ENCODE measurements at places on chromosomes 5 and 9.

GRCh38 chr5:150301901-150302300, 804 bp downstream of the ARSI start:
- no peak for DNase-seq

DNA sequence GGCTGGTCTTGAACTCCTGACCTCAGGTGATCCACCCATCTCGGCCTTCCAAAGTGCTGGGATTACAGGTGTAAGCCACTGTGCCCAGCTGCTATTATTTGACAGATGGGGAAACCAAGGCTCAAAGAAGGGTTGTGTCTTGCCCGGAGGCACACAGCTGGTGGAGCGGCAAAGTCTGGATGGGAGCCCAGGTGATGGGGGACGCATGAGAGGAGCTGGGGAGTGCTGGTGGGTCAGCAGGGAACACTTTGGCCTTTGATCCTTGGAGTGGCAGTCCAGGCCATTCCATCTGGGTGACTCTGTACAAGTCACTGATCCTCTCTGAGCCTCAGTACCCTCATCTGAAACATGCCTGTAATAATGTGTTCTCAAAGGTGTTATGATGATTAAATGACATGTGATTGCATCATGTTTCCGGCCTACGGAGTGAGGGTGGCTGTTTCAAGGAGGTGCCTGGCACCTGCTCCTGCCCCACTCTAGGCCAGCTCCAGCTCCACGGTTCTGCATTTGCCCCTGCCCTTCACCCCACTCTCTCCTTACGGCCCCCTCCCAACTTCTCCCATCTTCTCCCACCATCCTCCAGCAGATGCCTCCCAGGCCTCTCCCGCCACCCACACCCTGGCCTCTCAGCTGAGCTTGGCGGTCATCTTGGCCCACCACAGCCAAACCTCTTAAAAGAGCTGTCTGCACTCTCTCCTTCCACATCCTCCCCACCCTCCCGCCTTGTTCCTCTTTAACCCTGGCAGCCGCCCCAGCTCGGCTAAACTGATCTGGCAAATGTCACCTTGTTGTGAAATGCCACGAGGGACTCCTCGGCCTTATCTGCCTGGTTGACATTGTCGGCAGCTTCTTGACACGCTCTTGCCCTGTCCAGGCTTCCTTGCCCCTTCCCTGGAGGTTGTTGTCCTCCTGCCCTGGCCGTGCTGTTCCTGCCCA, 5.5 kb upstream of the DBN1 start:
- DNase-seq: no peak

- no peak for DNase-seq
Observed at GRCh38 chr9:136521537-136521936, 24.3 kb downstream of the NOTCH1 start.

DNA sequence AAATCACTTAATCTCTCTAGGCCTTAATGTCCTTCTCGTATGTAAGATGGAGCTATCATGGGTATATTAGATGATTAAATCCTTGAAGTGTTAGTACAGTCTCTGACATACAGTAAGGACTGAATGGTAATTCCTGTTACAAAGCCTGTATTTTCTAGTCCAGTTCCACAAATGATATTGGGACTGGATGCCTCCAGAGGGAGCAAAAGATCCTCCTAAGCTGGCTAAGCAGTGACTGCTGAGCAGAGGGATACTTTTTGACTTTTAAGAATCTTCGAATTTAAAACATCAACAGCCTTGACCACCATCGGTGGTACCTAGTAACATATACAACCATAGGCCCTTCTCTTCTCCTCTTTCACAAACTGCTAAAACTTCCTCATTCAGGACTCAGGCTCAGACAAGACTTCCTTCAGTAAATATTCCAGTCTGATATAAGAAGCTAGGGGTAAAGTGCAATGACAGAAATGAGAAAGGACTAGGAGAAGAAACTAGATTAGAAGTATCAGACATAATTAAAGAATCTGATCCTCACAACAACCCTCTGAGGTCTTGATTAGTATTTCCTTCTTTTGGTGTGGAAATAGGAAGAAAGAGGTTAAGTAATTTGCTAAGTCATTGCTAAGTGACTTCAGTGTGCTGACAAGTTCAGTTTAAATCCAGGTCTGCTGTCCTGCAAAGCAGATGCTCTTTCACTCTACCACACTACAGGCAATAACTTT, 13.9 kb downstream of the PTAR1 start:
- DNase-seq: no peak

DNA sequence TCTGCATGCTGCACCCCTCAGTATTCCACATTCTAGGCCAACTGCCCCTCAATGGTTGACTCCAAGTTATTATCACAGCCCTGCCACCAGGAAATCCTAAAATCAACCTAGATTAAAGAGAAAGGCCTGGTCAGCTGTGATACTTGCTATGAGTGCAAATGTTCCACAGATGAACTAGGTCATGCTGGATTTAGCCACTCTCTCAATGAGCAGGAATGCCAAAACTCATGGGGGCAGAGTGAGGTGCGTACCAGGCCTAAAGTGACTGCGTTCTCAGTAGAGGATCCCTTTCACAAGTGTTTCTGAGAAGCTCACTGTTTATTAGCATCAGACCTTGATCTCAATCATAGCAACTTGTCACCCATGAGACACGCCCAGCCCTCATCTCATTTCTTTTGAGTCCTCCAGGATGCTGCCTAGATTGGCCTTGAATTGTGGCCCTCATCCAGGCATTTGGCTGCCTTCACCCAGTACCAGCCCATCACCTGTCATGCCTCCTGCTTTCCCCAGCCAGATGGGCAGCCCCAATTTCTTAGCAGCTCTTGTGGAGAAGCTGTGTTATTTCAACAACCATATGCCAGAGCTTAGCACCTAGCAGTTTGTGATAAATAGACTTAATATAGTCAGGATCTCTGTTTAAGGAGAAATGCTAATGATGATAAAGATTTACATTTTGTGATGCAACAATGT, 383.9 kb downstream of the CTNND2 start:
- DNase-seq: no peak

DNA sequence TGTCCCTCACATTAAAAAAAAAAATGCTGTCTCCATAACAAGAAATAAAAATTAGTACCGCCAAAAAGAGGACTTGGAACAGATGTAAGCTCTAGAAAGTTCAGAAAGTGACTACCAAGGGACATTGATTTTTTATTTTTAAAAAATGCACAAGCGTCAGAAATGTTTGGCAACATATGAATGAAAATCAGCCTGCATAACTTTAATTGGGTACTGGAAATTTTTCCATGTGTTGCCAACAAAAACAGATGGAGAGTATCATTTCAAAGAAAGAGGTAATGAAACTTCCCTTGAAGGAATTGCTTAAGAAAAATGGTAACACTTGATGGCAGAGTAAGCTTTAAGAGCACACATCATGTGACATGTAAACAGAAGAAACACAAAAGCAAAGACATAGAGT, 47.2 kb downstream of the OR2K2 start:
- DNase-seq: no peak

- DNase-seq: no peak
Observed at GRCh38 chr5:77015938-77016569, 14.2 kb upstream of the AGGF1 start.

DNA sequence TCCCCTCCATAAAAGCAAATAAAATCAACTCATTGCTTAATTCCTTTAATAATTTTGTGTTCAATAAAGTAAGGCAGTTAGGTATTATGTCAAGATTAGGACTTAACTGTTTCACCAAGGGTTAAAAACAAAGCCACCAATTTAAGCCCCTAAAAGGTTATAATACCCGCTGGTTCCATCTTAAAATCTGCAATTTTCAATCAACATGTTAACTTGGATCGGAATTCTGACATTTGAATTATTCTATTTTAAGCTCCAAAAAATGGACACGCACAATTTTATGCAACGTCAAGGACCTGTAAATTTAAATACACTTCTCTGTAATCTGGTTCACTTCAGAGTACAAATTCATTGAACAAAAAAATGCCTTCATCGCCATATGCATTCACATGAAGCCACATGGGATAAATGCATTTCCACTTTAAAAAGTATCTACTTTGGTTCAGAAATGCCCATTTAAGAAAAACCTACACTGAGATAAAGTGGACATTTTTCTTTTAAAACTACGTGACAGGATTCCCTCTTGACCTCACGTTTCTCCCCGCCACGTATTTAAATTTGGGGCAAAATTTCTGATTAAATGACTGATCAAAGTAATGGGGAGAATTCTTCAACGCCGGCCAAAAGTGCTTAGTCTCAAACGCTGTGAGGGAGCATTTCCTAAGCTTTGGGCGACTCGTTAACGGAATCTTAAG, 721 bp downstream of the GIN1 start:
- DNase-seq: no peak

DNA sequence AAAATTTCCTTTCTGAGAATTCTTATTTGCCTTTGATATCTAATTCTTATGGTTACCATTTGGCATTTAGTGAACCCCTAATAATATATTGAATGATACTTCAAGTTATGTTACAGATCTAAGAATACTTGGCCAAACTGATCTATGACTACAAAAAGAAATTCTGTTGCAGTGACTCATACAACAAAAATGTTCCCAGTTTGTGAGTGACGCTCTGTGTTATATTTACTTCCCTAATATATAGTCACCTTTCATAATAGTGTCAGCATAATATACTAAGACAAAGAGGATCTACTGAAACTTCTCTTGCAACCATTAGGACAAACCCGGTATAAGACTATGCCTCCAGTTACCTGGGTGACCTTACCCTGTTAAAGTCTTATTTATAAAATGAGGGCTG, 216.9 kb upstream of the TLX3 start:
- no peak for DNase-seq

- no peak for DNase-seq
Observed at GRCh38 chr5:94906750-94907149, 288.3 kb downstream of the SLF1 start.

DNA sequence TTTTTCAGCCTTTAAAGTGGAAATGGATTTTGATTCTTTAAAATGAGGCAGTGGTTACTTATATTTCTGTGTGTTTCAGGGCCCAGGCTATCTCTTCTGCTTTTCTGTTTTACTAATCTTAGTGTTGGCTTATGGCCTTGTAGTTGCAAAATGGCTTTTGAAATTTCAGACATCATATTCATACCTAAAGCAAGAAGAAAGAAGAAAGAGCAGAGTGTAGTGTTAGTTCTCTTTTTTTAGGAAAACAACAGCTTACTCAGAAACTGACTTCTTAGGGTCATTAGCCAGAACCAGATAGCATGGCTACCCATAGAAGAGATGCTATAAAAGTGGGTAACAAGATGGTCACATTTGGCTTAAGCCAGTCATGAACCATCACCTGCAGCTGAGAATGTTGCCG, 20.9 kb downstream of the ZBED3 start:
- no peak for DNase-seq

DNA sequence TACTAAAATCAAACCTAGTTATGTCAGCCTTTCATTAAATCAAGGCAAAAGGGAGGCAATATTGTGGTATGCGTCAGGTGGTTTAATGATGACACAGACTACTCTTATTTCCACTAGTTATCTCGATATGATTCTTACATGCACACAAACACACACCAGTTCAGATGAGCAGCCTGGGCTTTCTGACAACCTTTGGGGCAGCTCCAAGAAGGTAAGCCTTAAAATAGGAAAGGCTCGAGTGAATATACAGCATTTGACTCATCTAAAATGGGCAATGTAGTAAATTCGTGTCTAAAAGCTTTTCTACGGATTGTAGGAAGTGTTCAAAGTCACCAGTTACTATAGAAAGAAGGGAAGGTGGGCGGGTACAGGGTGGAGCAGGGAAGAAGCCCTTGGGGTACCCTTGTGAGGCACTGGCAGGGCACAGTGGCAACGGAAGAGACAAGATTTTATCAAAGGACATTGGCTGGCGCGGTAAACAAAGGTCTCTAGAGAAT, 1.9 kb downstream of the ANKH start:
- no peak for DNase-seq

GRCh38 chr9:25078202-25078601, 532.5 kb upstream of the IZUMO3 start:
- no peak for DNase-seq

DNA sequence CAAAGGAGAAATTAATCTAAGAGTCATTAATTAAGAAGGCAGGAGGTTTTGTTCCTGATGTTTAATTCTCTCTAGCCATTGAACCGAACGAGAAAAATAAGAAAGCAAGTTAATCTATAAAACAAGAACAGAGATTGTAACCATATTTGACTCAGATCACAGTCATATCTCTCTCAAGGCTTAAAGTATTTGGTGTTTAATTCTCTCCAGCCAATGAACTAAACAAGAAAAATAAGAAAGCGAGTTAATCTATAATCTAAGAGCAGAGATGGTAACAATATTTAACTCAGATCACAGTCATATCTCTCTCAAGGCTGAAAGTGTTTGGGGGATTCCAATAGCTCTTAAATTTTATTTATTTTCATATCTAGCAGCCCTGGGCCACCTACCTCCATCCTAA, 74.4 kb upstream of the SHISAL2B start:
- no peak for DNase-seq

GRCh38 chr5:107455111-107455544, 215.6 kb downstream of the EFNA5 start:
- DNase-seq: no peak

DNA sequence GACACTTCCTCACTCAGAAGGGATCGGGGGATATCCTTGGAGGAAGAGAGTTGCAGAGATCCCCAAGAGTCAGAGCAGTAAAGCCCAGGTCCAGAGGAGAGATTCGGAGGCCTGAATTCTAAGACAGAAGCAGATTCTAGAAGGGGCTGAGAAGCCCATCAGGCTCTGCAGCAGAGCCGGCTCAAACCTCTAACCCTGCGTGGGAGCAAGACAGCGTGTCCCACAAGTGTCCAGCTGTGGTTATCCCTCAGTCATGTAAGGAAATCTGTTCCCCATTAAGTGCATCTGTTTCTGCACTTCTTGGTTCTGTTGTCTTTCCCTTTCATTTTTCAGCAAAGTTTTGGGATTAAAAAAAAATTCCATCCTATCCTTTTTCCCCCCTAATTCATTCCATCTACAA, 4.8 kb upstream of the DIAPH1 start:
- no peak for DNase-seq

- DNase-seq: no peak
Observed at GRCh38 chr9:130260816-130261765, 4.5 kb upstream of the HMCN2 start.

DNA sequence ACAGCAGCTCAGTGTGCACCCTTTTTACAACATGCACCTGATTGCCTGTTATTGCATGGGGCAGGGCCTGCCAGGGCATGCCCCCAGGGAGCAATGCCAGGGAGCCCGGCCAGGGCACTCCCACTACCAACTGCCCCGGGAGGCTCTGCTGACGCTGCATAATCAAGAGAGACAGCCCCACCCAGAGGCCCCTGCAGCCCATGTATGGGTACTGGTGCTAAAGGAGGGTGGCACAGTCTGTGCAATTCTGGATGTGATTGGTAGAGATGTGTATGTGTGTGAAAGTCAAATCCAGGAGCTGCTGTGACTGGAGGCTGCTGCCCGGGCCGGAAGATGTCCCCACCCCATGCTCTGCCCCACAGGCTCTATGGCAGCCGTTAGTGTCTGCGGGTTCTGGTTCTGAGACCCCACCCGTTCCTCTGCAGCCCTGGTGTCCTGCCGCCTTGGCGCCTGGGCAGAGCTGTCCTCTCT, 3.9 kb upstream of the NEURL1B start:
- no peak for DNase-seq

- no peak for DNase-seq
Observed at GRCh38 chr9:136313111-136314055, 9.5 kb upstream of the CCDC187 start.

- DNase-seq: no peak
Observed at GRCh38 chr9:136673088-136673974, 10.6 kb downstream of the EGFL7 start.

GRCh38 chr5:123535648-123536047, 23.7 kb downstream of the CSNK1G3 start:
- no peak for DNase-seq

- no peak for DNase-seq
Observed at GRCh38 chr9:110601098-110601497, 21.6 kb upstream of the SVEP1 start.

All from effector memory CD8-positive, alpha-beta T cell (primary cell).